ENCODE measurements at places on chromosomes 13 and 19.

DNA sequence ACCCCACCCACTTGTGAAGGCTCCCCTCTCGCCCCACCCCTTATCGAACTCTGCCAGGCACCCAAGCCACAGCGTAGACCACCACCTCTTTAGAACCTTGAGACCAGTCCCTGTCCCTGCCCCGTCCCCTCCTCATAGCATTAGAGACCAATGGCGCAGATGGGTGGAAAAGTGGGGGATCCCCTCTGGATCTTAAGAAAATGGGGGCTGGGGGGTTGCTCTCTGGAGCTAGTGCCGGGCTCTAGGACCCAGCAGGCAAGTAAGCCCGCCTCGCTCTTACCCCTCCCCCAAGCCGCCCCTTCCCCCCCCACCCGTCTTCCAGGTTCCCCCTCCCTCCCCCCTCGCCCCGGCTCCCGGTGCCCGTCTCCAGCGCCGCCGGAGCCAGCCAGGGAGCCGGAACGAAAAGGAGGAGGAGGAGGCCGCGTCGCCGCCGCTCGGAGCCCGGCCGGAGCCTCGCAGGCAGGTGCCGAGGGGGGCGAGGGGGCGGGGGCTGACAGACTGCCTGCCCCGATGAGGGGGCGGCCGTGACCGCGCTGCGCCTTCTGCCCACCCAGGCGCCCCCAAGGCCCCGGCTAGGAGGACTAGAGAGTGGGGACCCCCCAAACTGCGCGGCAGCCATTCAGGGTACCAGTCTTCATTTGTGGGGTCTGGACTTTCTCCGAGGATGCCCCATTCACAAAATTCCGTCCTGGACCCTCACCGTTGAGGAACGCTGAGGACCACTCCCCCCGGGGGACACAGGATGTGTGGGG, at the start of gene SPRED3:
Gene SPRED3 (plus strand): TSS at position 349 of the 752 bp plus-strand sequence. CDS start 1,606 bp downstream, outside the sequence.
- DNase-seq, result peak; percentile 46

- DNase-seq, result no peak
Observed at GRCh38 chr19:39170386-39171231, 26.2 kb upstream of the NCCRP1 start.

DNA sequence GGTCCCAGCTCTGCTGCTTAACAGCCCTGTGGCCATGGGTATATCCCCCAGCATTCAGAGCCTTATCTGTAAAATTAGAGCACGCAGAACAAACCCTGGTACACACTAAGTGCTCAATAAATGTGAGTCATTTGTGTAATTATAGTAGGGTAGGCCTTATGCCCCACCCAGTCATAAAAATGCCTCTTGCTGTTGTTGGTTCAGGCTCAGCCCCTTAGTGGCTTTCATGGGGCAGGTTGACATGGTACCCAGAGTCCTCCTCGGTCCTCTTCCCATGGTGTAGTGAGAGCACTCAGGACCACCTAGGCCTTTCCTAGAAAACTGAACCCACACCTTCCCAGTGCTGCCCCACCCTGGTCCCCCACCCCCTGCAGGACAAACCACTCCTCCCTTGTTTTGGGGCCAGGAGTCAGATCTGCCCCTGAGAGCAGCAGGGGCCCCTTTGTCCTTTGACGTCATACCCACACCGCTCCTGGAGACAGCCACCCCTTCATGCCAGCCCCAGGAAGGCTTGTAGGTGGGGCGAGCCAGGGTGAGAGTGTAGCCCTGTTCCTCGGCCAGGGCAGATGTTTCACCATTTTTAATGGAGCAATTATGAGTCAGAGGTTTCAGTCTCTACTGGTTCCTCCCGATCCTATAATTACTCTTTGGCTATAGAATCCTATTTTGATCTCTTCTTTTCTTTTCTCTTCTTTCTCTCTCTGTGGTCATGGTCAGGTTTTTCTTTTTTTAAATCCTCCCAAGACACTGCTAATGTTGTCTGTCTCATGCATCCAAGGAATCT, 36.8 kb downstream of the ACTN4 start:
- DNase-seq, result peak; percentile 71

DNA sequence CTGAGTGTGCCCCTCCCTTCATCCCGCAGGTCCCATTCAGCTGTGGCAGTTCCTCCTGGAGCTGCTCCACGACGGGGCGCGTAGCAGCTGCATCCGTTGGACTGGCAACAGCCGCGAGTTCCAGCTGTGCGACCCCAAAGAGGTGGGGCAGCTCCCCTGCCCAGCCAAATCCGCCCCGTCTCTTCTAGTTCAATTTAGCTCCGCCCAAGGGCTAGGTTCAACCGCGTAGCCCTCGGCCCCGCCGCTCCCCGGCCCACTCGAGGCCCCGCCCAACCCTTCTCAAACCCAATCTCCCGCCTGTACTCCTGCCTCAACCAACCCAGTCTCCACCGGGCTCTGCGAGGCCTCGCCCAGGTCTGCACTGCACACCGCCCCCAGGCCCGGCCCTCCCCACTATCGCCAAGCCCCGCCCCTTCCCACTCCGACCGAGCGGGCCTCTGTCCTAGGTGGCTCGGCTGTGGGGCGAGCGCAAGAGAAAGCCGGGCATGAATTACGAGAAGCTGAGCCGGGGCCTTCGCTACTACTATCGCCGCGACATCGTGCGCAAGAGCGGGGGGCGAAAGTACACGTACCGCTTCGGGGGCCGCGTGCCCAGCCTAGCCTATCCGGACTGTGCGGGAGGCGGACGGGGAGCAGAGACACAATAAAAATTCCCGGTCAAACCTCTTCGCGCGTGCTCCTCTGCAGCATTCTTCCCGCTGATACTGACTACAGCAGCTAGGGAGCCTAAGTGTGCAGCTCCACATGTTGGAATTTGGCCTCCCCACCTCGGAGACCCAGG, 2.9 kb downstream of the ETV2 start:
- peak; percentile 97 for DNase-seq

- DNase-seq, result no peak
Observed at GRCh38 chr13:89865164-89866064, 1482.1 kb upstream of the MIR17HG start.

- no peak for DNase-seq
Observed at GRCh38 chr13:38316129-38316528, 33.5 kb upstream of the UFM1 start.

DNA sequence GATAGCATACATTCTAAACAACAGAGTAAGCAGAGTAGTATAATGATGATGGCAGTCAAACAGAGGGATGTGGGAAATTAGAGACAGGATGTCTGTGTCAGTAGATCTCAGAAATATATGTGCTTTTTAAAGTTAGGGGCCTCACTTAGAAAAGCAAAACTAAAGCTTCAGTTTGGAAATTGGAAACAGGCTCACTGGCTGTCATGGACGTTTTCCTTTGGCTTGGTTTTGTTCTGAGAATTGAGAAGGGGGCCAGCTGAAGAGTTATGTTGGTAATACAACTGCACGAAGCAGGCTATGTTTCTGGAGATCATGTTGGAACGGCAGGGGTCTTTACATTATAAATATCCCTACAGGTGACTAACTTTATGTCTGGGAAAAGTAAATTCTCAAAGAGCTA, 261.3 kb downstream of the LMO7 start:
- DNase-seq, result peak; percentile 51
